Large intestine (tissue), 12 donors: ENCODE measurements at places on chromosomes 7 and 10. TPM values are rescaled to one million over a fixed set of nuclear protein-coding genes. Genes with fewer than 3 reads are reported as not detected.
A peak's percentile ranks its signal among the peaks of the same experiment; 100 is the strongest.

- H3K4me1 ChIP-seq: peaks cover 6% of the 10 kb centered on the region
- DNase-seq: no peak
- H3K4me3 ChIP-seq: no peak overlapping the region
- H3K27ac ChIP-seq: no peak overlapping the region
These were observed 25.4 kb upstream of the PRXL2A start for GRCh38 chr10:80382989-80383388.

GRCh38 chr7:55977831-55978230 is 13.4 kb downstream of the NIPSNAP2 start:
- H3K36me3 ChIP-seq: peaks cover 40% of the 10 kb centered on the region
- no peak for DNase-seq
- H3K27ac ChIP-seq: no peak overlapping the region
- H3K4me3 ChIP-seq: no peak overlapping the region
- no peaks in the 10 kb centered on the region for H3K27me3 ChIP-seq

GRCh38 chr7:64849924-64850499 is 53.1 kb upstream of the ZNF273 start:
- H3K27ac ChIP-seq: no peak overlapping the region
- H3K4me3 ChIP-seq: no peak overlapping the region
- no peak for DNase-seq
- H3K36me3 ChIP-seq: no peaks in the 10 kb centered on the region
- H3K4me1 ChIP-seq: no peaks in the 10 kb centered on the region
- no peaks in the 10 kb centered on the region for H3K27me3 ChIP-seq

- no peak overlapping the region for H3K4me3 ChIP-seq
- H3K4me1 ChIP-seq: peaks cover 60% of the 10 kb centered on the region
- H3K27me3 ChIP-seq: no peaks in the 10 kb centered on the region
- H3K27ac ChIP-seq: peak overlapping the region; percentile 87
- H3K36me3 ChIP-seq: peaks cover 55% of the 10 kb centered on the region
These were observed 24.1 kb downstream of the PDLIM1 start for GRCh38 chr10:95266674-95267095.

The DKK1 gene
- 2.7 TPM for polyA plus RNA-seq

The HMX3 gene
- 1.5 TPM for polyA plus RNA-seq
